ENCODE measurements at places on chromosomes 2 and 18. TPM values are rescaled to one million over a fixed set of nuclear protein-coding genes. Genes with fewer than 3 reads are reported as not detected.

- DNase-seq = no peak
Measured at GRCh38 chr2:212733273-212733672, 194.7 kb upstream of the ERBB4 start.

- no peak for DNase-seq
Measured at GRCh38 chr18:9290156-9290555, 44.4 kb upstream of the TWSG1 start.

DNA sequence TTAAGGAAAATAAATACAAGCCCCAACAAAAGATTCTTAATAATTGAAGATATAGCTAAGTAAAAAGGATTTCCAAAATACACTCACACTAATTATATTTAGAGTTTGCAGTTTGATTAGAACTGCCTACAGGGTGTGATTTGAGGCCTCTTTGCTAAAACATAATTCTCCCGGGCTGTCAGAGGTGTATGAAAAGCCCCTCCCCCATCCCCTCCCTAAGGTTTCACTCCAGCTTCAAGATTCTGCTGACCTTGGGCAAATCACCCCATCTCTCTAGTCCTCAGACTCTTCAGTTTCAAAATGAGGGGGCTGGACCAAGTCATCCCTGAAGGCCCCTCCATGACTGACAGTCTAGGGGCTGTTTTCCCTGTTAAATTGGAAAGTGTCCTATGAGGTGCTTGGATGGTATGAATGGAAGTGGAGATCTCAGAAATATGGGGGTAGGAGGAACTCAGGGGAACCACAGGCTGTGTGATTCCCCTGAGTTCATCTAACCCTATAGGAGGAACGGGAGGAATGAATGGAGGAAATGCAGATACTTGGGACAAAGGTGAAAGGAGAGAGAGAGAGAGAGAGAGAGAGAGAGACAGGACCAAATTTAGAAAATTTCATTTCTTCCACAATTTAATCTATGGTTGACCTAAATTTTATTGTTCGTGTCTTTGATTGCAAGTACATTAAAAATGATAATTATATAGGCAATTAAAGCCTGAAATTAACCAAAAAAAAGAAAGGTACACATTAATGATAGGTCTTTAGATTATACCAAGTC lies 107.5 kb downstream of the SPP2 start:
- no peak for DNase-seq

The FBXO36 gene
- 1.9 TPM for total RNA-seq

The DAW1 gene
- 0.58 TPM for total RNA-seq

The NT5DC4 gene
- not detected for total RNA-seq

The LHCGR gene
- total RNA-seq = not detected

The C2orf80 gene
- not detected for total RNA-seq

The C2orf78 gene
- total RNA-seq = not detected
